ENCODE measurements at places on chromosomes 5 and 9.
A peak's percentile ranks its signal among the peaks of the same experiment; 100 is the strongest.

- no peak for DNase-seq
These were observed 42.7 kb upstream of the GRHPR start for GRCh38 chr9:37379835-37380234.

GRCh38 chr5:94316916-94317838 lies 301.2 kb downstream of the KIAA0825 start:
- DNase-seq: no peak

DNA sequence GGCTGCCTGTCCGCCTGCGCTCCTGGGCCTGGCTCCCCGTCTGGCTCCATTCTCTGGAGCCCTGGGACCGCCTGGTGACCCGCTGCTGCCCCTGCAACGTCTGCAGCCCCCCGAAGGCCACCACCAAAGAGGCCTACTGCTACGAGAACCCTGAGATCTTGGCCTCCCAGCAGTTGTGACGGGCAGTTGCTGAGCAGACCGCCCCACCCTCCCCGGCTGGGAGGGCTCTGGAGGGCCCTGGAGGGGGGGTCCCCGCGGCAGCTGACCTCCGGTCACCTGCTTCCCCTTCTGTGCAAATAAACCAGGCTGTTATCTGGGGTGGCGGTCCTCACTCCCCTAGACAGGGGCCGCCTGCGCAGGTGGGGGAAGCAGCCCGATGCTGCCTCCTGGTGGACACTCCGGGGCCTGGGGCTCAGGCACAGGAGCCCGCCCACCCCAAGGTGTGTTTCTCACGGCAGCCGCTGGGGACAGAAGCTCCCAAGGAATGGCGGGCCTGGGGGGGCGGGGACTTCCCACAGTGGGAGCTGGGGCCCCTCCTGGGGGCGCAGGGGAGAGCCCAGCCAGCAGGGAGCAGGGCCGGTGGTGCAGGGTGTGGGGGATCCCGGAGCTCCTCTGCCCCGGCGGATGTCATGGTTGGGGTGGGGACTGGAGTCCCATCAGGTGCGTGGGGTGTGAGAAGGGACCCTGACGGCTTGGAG lies 4.7 kb upstream of the TUBB4B start:
- peak; percentile 87 for DNase-seq

DNA sequence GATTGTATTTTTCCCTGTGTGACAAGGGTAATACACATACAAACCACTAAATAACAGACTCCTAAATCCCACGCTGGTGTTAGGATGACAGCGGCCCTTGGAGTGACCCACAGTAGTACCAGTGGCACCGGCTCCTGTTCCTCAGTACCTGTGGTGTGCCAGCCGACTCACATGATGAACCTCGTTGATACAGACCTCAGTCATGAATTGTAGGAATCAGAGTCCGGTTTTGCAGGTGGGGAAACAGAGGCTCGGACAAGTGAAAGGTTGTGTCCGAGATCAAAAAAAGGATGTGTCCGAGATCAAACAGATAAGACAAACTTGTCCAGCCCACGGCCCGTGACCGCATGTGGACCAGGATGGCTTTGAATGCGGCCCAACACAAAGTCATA lies 78.0 kb downstream of the AMBP start:
- DNase-seq: no peak
